ENCODE measurements at places on chromosomes 2 and 18.

GRCh38 chr18:75658330-75658729 lies 230.8 kb upstream of the SMIM21 start:
- DNase-seq: no peak

DNA sequence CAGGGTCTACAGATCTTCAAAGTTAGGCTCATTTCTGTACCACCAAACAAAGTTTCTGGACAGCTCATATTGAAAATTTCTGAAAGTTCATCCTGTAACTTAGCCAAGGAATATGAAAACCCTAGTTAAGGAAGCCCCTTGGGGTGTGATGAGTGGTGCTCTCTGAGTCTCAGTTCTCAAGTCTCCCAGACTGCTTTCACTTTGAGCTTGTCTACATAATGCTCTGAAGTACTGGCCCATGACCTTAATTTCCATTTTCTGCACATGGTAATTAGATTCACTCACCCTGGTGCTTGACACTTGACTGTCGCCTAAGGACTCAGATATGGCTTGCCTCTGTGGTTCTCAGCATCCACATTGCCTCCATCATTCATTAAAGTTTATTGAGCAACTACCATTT lies 51.7 kb upstream of the SATB2 start:
- DNase-seq: no peak

DNA sequence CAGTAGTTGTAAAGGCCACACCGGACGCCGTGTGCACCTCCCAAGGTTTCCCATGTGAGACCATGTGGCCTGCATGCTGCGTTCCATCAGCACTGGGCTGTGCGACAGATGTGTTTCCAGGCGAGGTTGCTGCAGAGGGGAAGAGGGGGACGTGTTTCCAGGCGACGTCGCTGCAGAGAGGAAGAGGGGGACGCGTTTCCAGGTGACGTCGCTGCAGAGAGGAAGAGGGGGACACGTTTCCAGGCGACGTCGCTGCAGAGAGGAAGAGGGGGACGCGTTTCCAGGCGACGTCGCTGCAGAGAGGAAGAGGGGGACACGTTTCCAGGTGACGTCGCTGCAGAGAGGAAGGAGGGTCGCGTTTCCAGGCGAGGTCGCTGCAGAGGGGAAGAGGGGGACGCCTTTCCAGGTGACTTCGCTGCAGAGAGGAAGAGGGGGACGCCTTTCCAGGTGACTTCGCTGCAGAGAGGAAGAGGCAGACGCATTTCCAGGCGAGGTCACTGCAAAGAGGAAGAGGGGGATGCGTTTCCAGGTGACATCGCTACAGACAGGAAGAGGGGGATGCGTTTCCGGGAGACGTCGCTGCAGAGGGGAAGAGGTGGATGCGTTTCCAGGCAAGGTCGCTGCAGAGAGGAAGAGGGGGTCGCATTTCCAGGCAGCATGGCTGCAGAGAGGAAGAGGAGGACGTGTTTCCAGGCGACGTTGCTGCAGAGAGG lies 24.5 kb downstream of the NFATC1 start:
- no peak for DNase-seq

DNA sequence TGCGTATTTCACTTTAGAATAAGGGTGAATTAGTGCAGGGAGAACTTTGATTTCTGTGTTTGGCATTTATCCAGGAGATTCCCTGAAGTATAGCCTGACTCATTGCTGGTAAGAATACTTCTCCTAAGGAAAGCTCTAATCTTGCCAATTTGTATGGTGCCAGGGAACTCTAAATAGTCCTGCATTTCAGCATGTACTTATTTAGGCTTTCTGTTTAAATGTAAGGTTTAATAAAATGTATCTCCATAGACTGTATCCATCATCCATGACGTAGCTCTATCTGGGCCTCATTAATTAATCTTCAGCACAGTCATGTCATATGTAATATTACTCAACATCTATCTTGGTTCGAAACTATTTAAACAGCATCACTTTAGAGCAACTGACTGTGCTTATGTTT lies 127.7 kb downstream of the DOK6 start:
- DNase-seq: no peak

GRCh38 chr2:186917866-186918265 lies 68.9 kb upstream of the ZSWIM2 start:
- no peak for DNase-seq

DNA sequence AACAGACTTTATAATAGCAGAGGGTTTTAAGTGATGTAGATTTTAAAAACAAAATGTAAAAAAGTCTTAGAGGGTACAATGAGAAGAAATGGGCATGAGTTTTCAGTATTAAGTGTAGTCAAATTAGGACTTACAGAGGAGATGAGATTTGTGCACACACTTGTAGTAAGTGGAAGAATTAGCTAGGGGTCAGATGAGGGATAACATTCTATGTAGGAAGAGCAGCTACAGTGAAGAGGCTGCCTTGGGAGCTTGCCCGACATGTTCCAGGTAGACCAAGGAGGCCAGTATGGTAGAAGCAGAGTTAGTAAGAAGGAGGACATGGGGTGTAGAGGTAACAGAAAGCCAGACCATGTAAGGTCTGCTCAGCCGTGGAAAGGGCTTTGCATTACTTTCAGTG lies 189.2 kb upstream of the DSEL start:
- DNase-seq: no peak

DNA sequence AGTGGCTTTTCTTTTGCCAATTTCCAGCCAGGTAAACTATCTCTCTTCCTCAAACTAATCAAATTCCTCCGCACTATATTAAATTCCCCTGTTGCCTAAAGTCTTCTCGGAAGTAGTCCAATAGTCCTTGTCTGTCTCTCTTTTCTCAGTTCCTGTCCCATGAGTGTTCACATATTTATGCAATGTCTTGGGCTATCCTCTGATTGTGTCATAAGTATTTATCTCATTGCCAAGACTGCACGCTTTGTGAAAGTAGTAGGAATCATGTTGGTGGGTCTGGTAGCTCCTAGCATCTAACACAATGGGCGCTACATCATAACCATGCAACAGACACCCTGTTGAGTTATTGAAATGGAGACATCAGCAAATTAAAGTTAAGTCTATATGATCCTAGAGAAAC lies 59.9 kb upstream of the POU3F3 start:
- DNase-seq: no peak

DNA sequence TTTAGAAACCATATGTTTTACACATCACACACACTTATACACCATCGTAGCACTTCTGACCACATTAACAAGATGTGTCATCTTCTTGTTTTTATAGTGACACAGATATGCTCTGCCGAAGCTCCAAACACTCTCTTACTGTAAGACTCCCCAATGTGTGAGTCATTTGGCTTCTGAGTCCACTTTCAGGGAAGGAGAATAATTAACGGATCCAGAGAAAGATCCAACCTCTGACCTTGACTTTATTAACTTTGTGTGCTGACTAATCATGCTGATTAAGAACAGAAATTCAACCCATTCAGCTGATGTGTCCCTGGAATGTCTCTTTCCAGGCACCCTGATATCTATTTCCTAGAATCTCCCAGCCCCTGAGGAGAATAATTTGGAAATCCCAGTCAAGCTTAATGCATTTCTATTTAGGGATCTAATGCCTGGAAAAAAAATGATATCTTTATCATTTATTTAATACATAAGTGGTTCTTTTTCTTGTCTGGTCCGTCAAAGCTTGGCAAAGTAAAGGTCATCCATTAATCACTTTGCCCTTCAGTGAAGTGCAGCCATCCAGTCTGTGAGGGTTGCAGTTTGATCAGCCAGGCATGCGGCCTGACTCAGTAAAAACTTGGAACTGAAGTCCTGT lies 615.8 kb upstream of the SYT4 start:
- DNase-seq: no peak

DNA sequence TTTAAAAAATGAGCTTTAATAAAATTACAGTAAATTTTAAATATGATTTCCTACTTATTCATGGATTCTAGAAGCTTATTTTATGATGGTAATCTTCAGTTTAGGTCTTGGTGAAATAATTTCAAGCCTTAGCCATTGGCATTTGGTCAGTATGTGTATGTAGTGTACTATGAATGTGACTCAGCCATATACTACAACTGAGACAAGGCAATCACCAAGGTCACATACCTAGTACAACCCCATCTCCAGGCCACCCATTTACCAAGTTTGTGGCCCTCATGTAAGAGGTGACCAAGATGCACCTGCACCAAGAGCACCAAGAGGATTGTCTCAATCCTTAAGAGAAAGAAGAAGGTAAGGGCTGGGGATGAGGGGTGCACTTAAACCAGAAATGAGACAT lies 54.8 kb upstream of the FRZB start:
- DNase-seq: no peak

GRCh38 chr2:201621293-201621999 lies 21.9 kb downstream of the TMEM237 start:
- no peak for DNase-seq

DNA sequence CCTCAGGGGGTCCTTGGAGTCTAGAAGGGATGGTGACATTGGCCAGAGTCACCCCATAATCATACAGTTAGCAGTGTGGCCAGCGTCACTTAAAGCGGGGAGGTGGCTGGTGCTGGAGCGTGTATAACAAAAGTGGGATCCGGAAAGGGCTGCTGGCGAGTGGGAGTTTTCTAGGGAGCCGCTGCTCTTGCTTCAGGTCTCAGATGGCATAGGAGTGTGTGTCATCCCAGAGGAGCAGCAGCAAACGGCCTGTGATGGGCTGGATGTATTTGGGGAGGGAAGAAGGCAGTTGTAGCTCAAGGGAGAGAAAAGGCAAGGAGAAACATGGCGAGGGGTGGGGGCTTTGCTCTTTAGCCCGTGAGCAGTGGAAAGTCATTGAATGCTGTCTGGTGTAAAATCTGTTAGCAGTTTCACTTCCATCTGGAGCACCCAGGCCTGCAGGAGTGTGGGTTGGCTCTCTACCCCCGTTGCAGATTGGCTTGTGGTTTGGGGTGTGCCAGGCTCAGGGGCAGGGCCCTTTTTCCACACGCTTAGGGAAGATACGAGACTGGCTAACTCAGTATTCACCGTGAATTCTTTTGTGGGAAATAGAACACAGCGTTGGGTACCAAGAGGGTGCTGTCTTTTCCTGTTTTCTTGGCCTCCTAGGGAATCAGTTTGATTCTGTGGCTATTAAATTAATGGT lies 120.5 kb downstream of the AGAP1 start:
- peak; percentile 80 for DNase-seq

- DNase-seq: no peak
Observed at GRCh38 chr2:33531549-33532059, 55.2 kb downstream of the RASGRP3 start.

DNA sequence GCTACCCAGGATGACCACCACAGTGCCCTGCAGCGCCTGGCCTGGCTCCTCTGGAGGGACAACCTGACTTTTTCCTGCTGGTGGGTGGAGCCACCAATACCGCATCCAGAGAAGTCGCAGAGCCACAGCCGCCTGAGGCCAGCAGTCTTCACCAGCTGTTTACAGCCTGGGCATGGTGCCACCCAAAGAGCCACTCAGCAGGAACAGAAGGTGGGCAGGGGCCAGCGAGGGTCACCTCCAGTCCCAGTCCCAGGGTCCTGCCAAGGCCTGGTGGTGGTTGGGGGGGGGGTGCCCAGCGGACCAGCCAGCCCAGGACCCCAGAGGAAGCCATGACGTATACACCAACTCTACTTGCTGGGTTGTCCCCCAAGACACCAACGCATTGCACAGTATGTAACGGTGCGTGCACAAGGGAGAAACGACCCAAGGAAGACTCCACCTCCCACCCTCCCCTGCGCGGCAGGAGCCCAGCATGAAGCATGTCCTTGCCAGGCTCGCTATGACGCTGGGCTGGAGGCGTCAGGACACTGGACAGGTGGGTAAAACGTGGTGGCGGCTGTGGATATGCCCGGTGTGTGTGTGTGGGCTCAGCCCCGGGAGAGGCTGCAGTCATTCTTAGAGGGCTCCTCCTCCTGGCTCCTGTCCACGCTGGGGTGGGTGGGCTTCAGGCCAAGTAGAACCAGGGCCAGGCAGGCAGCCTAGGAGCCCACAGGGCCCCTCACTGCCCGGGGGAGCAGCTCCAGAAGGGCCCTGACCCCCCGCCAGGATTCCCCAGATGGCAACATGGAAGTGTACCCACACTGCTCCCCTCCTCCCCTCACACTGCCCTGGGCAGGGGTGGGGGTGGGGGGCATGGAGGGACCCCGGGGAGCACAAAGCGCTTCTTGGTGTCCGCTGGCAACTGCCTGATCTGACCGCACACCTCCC lies 49.3 kb downstream of the HS6ST1 start:
- DNase-seq: no peak

GRCh38 chr18:49854681-49855080 lies 41.3 kb upstream of the ACAA2 start:
- DNase-seq: no peak

DNA sequence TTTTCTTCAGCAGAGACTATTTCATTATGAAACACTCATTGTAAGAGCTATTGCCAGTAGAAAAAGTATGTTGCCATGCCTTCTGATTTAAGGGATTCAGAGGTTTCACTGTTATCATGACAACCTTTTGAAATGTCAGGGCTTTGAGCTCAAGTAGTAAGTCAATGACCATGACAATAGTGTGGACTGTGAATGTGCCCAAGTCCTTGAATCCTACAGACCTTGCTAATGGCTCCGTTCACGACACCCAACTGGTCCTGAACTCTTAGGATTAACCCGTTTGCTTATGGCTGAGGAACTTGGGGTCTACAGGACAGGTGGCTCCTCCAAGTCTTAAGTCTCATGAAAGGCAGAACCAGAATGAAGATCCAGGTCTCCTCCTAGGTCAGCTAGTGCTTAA lies 17.6 kb upstream of the KIDINS220 start:
- no peak for DNase-seq

GRCh38 chr2:10722252-10722825 lies 909 bp downstream of the ATP6V1C2 start:
- no peak for DNase-seq

GRCh38 chr2:219570924-219571310 lies 422 bp downstream of the OBSL1 start:
- no peak for DNase-seq

DNA sequence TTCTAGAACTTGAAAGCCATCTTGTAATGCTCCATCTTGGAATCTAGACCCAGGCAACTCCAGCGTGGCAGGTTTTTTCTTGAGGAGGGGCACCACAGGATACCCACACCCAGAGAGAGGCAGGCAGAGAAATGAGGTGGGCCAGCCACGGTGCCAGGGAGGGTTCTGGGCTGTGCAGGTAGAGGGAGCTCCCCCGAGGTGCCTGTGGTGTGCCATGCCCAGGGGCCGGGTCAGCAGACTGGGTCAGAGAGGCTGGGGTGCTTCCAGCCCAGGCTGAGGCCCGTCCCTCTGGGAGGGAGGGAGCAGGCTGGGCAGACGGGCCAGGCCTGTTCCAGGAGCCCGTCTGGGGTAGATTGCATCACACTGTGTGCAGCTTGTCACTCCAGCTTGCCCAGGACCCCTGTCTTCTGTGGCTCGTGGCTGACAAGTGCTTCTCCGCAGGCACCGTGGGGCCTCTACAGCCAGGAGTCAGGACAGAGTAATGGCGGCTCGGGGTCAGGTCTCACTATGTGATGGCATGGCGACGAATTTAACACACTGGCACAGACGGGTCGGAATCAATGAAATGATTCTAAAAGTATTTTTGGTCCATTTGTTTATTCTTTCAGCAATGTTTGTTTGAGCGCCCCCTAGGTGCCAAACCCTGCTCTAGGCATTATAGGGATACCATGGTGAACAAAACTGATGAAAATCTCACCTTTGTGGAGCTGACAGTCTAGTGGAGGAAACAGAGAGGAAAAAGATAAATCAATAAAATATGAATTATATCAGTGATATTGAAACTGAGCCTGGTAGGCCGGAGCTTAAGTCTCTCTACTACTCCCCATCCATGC lies 144.0 kb downstream of the ACOXL start:
- DNase-seq: no peak

- peak; percentile 63 for DNase-seq
Observed at GRCh38 chr2:190781604-190782198, 98.9 kb upstream of the GLS start.

GRCh38 chr2:204776781-204777559 lies 231.7 kb downstream of the PARD3B start:
- no peak for DNase-seq

- no peak for DNase-seq
Observed at GRCh38 chr18:35334821-35335220, 9.4 kb downstream of the ZNF24 start.

Measured in SW480 (cell line).